ENCODE measurements at places on chromosomes 5 and 9. TPM values are rescaled to one million over a fixed set of nuclear protein-coding genes. Genes with fewer than 3 reads are reported as not detected.

Gene PCA3
- not detected for total RNA-seq

Gene FAM163B
- not detected for total RNA-seq

Gene LHFPL2
- total RNA-seq: 5.0 TPM

Gene CYFIP2
- total RNA-seq: 27.6 TPM

Gene SHB
- total RNA-seq: 15.0 TPM

Data from Right ventricle myocardium superior (tissue), 1 donor.